Stimulated activated CD4-positive, alpha-beta T cell treated with anti-CD3 and anti-CD28 coated beads, Interleukin-4, amount 100 ng/mL, for 48 hours (primary cell): ENCODE measurements at places on chromosomes 5 and 9.

- DNase-seq: no peak
Observed at GRCh38 chr5:123858938-123859337, 347.0 kb downstream of the CSNK1G3 start.

DNA sequence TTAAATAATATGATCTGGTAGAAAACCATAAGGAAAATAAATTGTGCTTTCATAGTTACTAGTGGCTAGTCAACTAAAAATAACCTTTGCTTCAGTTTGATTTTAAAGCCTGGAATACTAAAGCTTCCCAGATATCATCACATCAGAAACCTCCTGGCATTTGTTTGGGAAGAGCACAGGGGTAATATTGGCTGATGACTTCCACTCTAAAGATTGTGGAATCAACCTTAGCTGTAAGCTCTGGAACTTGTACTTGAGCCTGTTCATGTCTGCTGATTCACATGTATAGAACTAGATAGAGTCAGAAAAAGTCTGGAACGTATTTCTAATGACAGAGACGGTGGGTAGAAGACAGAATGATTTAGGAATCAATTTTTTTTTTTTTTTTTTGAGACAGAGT lies 345.0 kb downstream of the CWC27 start:
- no peak for DNase-seq

GRCh38 chr9:134243778-134244467 lies 79.6 kb upstream of the RNU6ATAC start:
- DNase-seq: peak; percentile 13

DNA sequence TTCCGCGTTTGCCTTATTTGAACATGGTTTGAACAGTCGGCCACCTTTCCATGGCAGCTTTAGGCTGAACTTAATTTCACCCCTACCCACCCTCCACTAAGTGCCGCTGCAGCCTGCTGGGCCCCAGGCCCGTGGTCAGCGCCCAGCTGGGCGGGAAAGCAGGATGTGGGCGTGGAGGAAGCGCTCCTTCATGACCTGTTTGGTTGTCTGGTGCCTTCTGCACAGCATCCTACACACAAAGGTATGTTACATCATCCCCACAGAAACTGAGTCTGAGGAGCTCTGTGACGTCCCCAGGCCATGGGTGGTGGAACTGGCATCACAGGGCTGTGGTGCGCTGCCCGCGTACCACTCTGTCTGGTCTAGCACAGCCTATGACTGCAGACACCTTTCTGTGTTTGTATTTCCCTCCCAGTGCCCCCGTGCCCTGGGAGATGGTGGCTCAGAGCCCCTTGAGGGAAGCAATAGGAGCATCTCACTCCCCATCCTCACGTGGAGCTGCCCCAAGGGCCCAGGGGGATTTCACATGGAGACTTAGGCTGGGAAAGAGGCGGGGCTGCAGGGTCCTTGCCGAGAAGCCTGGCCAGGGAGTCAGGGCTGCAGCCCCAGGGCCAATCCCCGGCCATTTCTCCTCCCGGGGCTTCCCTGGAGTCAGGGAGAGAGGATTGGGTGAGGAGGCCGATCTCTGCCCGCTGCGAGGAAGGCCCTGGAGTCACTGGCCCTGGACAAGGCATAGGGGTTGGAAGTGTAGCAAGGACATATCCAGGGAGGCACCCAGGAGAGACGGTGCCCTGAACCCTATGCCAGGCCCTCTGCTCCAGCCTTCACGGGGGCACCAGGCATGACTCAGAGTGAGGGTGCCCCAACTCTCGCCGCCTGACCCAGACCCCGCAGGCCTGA lies 37.5 kb upstream of the SUSD3 start:
- no peak for DNase-seq

GRCh38 chr5:132177691-132178149 lies 49.9 kb downstream of the P4HA2 start:
- DNase-seq: no peak

DNA sequence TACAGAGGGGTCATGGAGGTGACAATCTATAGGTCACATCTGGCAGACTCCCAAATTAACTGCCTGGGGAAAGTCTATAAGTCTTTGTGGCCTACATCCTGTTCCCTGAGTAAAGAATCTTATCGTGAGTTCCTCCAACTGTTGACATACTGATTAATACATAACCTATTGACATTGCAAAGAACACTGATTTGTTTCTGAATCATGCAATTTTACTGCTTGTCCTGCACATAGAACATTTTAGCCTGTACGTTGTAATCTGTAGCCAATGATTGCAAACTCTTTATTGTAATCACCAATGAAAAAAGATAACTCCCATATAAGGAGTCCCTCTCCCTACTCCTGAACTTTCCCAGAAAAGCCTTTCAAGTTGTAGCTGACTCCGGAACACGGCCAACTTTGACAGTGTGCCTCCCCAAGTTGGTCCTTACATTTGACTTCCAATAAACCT lies 18.8 kb upstream of the OR2K2 start:
- no peak for DNase-seq

- no peak for DNase-seq
Observed at GRCh38 chr5:118647587-118647986, 340.8 kb downstream of the DTWD2 start.

GRCh38 chr5:95241161-95241560 lies 43.7 kb downstream of the MCTP1 start:
- no peak for DNase-seq

DNA sequence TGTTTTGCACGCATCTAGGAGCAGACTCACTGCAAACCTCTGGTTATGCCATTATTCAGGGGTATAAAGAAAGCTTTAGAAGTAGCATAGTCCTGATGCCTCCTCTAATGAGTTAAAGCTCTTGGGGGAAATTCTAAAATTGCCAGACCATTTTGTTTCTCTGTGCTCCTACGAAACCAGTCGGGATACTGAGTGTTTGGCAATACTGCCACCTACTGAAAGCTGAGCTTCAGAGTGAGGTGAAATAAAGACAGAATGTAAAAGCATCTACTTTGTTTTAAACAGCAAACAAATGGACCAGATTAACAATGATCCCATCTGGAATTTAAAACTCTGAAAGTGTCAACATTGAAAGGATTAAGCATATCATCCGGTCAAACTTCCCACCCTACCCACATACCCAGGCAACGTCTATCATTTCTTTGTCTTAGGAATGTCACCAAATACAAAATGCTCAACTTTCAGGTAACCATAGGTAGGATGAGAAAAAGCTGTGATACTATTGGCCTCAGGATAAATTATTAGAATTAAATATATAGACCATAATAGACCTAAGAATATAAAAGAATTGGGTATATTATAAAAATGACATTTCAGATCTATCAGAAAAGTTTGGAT lies 77.8 kb upstream of the SHISAL2B start:
- no peak for DNase-seq

- DNase-seq: no peak
Observed at GRCh38 chr5:176771102-176771845, 39.1 kb upstream of the UNC5A start.

GRCh38 chr9:2876726-2877125 lies 32.8 kb upstream of the PUM3 start:
- DNase-seq: no peak

DNA sequence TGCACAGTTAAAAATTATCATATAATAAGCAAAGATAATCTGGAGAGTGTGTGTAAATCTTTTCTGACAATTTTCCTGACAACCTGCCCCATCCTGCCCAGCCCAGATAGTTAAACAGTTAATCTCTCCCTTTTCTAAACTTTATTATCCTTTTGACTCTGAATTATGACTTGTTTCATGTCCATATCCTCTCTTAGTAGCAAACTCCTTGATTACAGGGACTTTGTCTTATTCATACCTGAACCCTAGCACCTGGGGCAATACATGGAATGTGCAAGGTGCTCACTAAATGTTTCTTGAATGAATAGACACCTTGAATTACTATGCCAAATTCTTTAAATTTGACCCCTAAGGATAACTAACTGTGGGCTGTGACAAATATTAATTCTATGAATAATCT lies 186.7 kb downstream of the FAM170A start:
- no peak for DNase-seq

GRCh38 chr5:130652176-130652575 lies 512.9 kb downstream of the HINT1 start:
- DNase-seq: no peak
